ENCODE measurements at places on chromosomes 3 and 15.

DNA sequence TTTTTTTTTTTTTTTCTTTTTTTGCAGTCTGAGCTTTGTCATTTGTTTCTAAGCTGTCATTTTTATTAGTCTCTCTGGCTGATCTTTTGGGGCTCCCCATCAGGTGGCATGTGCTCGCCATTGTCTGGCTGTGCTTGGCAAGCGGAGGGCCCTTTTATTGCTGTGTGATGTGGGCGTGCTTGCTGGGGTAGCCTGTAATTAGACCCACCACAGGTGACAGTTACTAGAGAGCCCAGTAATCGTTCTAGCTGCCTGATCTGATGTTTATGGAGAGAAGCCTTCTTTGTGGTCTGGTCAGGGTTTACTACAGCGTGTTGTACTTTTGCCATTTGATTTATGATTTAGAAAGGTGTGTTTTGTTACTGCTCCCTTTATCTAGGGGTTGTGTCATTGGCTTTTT is 179.9 kb downstream of the MCTP2 start:
- no peak for DNase-seq

DNA sequence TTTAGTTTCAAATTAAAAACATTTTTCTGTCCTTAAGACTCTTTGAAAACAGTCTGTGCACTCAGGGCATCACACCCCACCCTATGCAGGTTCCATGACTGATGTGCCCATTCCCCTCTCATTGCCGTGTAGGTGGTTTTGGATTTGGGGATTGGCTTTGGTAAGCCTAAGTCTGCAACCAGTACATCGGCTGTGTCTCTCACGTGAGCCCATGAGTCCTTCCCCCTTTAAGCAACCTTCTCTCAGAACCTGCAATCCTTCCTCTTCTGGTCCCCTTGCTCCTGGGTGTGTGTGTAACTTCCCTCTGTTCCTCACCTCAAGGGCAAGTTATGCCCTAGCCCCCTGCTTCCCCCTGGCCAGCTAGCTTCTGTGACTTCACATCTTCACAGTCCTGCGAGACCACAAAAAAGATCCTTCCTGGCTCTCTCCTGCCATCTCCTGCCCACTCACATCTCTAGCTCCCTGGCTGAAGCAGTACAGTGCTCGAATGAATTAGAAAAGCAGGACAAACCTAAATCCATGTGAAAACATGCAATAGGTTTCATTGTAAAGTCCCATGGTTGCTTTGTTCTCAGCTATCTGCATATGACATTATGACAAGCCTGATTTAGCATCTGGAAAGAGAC is 126.7 kb downstream of the UACA start:
- DNase-seq, result peak; percentile 39

- no peak for DNase-seq
Measured at GRCh38 chr3:46089237-46090011, 62.1 kb upstream of the XCR1 start.

DNA sequence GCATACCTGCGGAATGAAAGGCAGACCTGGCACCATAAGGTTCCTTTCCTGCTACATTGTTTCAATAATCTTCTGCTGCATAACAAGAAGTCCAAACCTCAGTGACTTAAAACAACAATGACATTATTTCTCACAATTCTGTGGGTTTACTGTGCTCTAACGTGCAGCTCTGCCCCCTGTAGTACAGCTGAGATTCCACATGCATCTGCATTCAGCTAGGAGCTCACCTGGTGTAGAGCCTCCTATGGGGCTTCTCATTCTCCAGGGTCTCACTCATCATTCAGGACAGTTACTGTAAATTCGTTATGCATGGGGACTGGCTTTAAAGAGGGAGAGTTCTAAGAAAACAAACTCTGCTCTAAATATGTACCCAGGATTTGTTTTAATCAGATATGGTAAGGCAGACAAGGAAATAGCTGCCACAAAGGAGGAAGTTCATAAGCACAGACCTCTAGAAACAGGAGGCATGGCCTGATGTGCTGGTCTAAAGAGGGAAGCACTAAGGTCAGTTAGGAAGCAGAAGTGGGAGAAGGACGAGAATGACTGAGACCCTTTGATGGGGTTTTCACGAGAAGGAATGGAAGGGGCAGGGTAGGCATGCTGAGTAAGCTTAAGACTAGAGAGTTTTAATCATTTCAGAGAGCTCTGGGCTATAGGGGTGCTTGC is 347.0 kb downstream of the NEK10 start:
- DNase-seq, result no peak

DNA sequence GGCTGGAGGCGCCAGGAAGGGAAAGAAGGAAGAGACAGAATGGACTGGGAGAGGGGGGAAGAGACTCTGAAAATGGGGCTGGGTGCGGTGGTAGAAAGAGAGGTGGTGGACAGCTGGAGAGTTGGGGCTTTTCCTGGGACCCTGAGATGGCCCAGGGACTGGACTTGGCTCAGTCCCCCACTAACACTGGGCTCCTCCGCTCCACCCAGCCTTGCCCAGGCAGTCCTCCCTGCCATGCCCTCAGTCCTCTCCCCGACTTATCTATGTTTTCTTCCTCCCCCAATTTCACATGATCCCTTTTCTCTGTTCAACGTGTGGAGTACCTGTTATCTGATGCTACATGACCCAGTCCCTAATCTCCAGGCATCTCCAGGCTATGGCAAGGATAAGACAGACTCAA is 6.3 kb upstream of the HCN4 start:
- no peak for DNase-seq

GRCh38 chr15:74421302-74422245 is 12.2 kb downstream of the SEMA7A start:
- DNase-seq, result no peak

- no peak for DNase-seq
Measured at GRCh38 chr3:29763115-29763514, 482.2 kb downstream of the RBMS3 start.

DNA sequence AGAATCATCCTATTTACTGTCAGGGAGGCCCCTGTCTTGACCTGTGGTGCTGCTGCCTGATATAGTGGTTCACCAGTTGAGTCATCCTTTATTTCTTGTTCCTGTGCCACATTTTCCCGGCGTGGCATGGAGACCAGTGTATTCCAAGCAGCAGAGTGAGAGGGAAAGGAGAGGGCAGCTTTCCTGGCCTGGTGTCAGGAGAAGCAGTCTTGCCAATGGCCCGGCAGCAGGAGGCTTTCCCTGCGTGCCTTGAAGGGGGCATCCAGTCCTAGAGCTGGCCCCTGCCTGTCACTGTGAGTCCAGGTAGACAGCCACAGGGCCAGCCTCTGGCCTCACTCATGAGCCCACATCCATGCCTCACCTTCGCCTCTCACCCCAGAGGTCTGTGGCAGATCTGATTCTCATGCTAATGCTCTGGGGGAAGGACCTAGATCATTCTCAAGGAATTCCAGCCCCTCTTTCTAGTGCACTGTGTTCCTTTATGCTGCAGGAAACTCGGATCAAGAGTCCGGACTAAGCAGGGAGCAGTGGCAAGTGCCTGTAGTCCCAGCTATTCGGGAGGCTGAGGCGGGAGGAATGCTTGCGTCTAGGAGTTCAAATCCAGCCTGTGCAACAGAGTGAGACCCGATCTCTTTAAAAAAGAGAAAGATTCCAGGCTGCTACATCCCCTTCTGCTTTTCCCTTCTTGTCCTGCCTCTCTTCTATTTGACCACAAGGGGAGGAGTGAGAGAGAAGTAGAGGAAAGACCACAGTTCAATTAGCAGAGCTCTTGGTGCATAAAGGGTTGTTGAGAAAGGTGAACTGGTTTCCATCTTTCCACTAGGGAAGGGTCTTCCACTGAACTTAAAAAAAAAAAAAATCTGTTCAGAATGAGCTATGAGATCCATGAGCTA is 66.8 kb upstream of the HACD2 start:
- no peak for DNase-seq

DNA sequence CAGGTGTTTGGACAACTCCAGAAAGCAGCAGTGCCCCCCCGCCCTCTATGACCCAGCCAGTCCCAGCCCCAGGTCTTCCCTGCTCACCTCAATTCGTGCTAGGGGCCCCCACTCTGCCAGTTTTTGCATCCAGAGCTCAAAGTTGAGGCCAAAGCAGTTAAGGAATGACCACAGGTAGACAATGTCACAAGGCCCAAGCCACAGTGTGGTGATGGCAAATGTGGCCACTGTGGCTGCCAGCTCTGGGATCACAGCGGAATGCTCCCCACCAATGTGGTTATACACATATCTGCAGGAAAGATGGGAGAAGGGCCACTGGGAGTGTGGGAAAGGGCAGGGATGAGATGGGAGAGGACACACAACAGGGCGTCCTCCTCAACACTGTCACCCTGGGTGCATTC is 8.2 kb downstream of the KLHL40 start:
- DNase-seq, result no peak

GRCh38 chr3:171257251-171258203 is 202.7 kb downstream of the TNIK start:
- DNase-seq, result no peak

DNA sequence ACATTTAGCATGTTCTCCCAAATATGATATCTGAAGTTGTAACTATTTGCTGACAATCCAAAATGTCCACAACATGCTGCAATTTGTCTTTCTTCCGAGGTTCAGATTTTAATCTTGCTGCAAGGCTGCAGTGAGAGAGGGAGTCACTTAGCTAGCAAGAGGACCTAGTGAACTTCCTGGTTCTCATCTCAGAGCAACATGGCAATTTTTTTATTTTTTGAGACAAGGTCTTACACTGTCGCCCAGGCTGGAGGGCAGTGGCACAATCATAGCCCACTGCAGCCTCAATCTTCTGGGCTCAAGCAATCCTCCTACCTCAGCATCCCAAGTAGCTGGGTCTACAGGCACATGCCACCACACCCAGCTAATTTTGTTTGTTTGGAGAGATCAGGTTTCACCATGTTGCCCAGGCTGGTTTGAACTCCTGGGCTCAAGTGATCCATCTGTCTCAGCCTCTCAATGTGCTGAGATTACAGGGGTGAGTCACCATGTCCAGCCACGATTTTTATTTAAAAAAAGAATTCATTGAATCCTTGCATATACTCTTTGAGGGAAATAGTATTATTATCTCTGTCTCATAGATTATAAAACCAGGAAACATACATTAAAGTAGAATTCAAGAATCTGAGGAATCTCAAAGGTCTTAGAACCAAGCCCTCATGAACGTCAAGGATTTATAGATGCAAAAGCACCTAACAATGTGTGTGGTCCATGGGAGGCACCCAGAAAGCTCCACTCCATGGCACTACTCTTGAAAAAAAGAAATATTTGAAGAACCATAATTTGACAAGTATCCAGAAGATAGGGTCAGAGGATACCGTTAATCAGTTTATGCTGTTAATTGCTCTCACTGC is 9.1 kb downstream of the HDC start:
- DNase-seq, result no peak

- no peak for DNase-seq
Measured at GRCh38 chr15:93362821-93363220, 273.8 kb upstream of the RGMA start.

DNA sequence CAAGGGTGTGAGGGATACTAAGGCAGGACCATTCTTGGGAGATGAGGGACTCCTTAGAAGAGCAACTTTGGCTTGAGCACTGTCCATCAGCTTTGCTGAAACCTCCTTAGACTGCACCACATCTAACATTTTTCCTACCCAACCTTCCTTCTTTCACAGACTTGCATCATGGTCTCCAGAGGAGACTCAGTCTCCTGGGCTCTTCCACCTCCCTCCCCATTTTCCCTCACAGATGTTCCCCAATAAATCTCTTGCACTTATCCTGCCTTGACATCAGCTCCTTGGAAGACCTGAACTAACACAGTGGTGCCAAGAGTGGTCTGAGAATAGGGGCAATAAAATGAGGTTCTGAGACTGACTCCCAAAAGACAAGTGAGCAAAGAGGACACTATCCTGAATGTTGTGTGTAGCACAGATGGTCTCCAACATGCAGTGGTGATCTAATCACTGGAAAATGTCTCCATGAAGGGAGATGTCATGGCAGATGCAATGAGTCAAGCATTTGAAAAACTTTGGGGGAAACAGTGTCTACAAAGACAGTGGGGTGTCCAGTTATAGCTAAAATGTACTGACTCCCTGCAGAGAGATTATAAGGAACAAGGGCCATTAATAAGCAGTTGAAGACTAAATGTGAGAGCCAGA is 26.0 kb upstream of the BOC start:
- DNase-seq, result no peak

GRCh38 chr3:13702286-13702685 is 153.4 kb downstream of the FBLN2 start:
- no peak for DNase-seq

GRCh38 chr15:69997813-69998212 is 99.9 kb downstream of the TLE3 start:
- no peak for DNase-seq

DNA sequence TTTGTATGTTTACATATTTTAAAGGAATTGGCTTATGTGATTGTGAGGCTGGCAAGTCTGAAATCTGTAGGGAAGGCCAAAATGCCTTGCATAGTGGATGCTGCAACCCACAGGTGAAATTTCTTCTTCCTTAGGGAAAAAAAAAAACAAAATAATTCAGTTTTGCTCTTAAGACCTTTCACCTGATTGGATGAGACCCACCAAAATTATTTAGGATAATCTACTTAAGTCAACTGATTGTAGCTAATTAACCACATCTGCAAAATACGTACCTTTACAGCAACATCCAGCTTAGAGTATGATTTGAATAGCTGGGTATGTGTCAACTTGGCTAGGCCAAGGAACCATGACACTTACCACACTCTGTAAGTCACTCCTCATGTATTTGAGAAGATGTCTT is 6.9 kb upstream of the RFX7 start:
- DNase-seq, result no peak

GRCh38 chr15:71997691-71998090 is 120.3 kb downstream of the MYO9A start:
- DNase-seq, result no peak

DNA sequence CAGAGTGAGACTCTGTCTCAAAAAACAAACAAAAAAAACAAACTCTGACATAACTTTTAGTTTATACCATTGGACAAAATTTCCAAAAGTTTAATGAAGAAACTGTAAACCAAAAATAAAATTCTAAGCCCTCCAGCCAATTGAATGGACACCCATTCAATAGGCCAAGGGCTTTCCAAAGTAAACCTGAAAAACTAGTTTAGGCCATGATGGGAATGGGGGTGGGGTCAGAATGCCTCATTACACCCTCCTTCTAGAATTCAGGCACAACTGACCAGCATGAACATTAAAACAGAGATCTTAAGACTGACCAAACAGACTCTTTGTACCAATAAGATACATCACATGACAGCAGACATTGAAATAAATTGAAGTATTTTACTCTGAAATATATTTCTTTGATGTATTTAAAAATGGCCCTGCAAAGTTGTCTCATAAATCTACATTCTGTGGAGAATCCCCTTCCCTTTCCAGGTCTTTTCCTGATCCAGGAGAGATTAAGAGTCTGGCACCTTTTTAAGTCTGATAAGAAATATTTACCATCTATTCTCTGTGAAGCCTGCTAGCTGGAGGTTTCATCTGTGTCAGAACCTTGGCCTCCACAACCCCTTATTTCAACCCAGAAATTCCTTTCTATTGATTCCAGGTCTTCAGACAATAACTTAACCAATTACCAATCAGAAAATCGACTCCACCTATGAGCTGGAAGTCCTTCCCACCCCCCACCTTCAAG is 15.7 kb downstream of the THOC7 start:
- DNase-seq, result no peak

DNA sequence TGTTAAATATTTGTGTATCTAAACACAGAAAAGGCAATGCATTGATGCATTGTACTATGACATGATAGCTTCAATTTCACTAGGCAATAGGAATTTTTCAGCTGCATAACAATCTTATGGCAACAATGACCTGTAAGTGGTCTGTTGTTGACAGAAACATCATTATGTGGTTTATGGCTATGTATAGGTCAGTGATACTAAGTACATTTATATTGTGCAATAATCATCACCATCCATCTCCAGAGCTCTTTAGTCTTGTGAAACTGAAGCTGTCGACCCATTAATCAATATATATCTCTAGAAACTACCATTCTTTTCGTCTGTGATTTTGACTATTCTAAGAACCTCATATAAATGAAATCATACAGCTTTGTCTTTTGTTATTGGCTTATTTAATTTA is 200.1 kb upstream of the ZNF717 start:
- DNase-seq, result no peak

Data from right kidney (tissue), 9 donors.